AG09319 (cell line): ENCODE measurements at places on chromosomes 13 and 19.

- DNase-seq, result no peak
Measured at GRCh38 chr13:99103536-99103935, 97.1 kb upstream of the UBAC2 start.

DNA sequence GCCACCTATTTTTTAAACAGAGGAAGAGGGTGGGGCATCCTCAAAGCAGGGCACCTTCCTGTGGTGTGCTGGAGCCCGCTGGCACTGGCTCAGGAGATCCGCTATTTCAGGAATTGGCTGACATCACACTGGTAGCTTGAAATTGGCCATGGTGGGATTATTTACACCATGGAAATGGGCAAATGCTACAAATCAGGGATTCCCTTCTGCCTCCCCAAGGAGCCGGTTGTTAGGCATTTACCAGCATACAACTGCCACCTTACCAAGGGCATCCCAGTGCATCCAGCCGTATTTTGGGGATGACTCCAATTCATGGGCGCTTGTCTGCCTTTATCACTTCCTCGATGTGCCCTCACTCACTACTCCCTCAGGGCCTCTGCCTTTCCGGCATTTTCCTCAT is 14.2 kb downstream of the HRC start:
- DNase-seq, result no peak

DNA sequence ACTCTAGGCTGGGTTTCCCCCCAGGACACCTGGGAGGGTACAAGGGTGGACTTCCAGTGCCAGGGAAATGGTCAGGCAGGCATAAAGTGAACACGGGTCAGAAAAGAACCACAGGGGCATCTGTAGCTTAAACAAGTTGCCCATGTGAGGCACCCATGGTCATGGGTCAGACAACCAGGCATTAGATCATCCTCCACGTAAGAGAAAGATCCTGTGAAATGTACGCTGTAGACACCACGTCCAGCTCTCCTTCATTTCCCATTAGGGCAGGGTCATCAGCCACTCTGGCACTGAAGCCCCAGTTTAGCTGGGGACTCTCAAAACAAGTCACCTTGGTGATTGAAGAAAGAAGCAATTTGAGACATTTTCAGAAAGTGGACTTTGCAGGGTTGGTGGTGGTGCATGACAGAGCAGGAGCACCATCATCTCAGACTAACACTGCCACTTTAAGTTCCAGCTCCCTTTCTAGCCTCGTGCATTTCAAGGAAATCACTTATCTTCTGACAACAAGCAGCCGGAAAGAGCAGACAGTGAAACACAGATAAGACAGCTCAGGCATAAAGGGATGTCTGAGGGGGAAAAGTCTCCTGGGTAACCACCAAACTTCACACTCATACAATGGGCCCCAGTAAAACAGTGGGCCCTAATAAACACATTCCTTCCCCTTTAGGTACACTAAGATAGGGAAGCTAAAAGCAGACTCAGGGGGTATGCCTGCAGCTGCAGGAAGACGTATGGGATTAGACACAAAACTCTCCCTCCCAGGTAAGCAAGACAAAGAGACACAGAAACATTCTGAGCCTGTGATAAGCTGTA is 16.1 kb upstream of the SIGLEC6 start:
- DNase-seq, result no peak

DNA sequence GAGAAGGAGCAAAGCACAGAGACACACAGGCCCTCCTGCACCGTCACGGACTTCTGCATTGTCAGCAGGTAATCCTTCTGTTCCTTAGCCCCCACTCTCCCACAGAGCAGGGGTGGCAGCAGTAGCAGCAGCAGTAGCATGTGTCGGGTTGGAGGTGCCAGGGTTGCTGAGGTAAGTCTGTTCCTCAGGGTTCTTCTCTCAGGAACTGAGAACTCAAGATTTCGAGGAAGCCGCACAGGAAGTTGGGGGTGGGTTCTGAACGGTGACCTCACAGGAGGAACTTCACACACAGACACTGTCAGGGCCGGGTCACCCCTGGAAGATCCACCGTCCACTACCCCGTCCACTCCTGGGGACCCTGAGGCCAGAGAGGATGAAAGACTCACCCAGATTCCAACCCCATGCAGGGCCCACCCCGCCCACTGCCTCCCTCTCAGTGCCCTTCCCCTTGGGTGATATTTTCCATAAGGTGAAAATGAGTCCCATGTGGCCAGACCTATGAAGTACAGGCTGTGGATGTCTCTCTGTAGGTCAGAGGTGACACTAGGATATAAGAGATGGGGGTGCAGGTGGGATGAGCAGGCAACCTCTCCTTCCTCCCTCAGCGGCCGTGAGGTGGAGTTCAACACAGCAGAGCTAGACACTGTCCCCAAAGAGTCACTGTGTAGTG is at the start of gene SIGLEC12:
Gene SIGLEC12 (minus strand): TSS at position 207 of the 670 bp plus-strand sequence. CDS start 67 bp downstream, at position 140.
- no peak for DNase-seq

DNA sequence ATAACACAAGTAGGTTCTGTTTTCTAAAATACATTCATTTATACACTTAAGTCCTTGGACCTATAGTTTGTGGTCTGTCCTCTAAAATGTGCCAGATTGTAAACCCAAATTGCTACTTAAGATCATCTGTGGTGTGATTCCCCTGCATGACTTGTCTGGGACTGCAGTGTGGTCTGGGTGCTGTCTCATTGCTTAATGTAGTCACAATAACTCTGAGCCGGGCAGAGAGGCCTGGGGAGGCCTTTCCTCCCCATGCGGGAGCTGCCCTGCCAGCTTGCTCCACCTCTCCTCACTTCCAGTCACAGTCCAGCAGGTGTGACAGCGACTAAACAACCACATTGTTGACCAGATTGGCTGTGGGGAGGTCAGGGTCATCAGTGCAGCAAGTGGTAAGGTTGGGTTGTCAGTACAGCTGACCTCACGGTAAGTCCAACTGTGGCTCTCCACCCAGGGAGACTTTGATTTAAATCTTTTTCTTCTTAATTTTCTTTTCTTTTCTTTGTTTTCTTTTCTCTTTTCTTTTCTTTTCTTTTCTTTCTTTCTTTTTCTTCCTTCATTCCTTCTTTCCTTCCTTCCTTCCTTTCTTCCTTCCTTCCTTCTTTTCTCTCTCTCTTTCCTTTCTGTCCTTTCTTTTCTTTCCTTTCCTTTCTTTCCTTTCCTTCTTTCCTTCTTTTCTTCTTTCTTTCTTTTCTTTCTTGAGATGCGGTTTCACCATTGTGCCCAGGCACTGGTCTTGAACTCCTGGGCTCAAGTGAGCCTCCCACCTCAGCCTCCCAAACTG is 4.4 kb upstream of the TUBA3C start:
- DNase-seq, result no peak

DNA sequence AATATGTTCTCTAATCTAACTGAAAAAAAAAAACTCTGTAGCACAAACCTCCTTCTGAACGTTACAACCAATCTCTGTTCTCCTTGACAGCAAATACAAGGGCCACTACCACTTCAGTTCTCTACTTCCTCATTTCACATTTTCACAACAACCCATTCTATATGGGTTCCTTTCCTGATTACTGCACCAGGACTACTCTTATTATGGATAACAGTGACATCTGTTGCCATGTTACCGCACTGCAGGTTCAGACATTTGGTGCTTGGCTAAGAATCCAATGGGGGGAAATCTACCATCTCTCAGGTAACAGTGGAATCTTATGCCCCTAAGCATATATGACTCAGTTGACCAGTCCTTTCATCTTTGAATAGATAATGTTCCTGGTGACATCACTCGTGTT is 11.6 kb upstream of the FPR3 start:
- no peak for DNase-seq

- peak; percentile 44 for DNase-seq
Measured at GRCh38 chr19:7681340-7682174, 924 bp downstream of the TRAPPC5 start.

DNA sequence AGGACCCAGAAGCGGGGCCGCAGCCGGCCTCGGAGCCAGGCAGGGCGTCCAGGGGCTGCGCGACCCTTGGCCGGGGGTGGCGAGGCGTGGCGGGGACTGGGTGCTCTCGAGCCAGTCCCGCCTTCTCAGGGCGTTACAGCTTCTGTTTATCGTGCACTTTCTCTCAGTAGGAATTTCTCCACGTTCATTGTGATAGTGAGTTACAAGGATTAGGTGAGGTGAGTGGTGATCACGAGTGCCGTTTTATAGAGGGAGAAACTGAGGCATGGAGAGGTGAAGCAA is 600 bp downstream of the AP1M1 start:
- DNase-seq, result no peak

GRCh38 chr19:40244579-40245317 is 18.3 kb upstream of the CCNP start:
- no peak for DNase-seq

- no peak for DNase-seq
Measured at GRCh38 chr13:65889368-65889767, 1340.8 kb downstream of the PCDH9 start.

GRCh38 chr13:26050568-26051230 is 1.1 kb downstream of the SHISA2 start:
- DNase-seq, result no peak

- no peak for DNase-seq
Measured at GRCh38 chr13:55067946-55068345, 2039.3 kb downstream of the OLFM4 start.
